ENCODE measurements at places on chromosomes 13 and 19.

DNA sequence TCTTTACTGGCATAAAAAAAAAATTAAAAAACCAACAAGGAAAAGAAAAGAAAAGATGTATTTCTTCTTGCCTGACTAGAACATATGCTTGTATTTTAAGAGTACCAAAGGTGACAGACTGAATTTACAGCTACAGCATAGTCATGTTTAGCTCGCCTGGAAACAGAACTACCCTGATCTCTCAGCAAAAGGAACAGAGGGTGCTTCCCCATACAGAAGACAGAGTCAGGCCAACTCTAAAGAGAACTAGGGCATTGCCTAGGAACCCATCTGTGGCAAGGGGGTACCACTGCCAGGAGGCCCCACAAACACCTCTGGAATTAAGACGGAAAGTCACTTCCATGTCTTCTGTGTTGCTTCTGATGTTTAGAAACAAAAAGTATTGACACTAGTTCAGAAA, 252.1 kb upstream of the STARD13 start:
- DNase-seq: no peak

GRCh38 chr19:8334458-8335342, 8.4 kb downstream of the KANK3 start:
- peak; percentile 82 for DNase-seq

GRCh38 chr13:42821437-42821836, 40.1 kb downstream of the FAM216B start:
- no peak for DNase-seq

- DNase-seq: no peak
Measured at GRCh38 chr13:20482275-20482761, 43.3 kb downstream of the CRYL1 start.

Data from ecto neural progenitor cell (in vitro differentiated cells).